ENCODE measurements at places on chromosomes 7 and 10.

GRCh38 chr10:86256690-86257315 lies 109.8 kb downstream of the GRID1 start:
- no peak for DNase-seq

- no peak for DNase-seq
These were observed 135.7 kb downstream of the SDK1 start for GRCh38 chr7:3436746-3437145.

- DNase-seq = no peak
These were observed 142.2 kb upstream of the VWC2 start for GRCh38 chr7:49631071-49631815.

GRCh38 chr10:54009672-54010071 lies 791.4 kb downstream of the PCDH15 start:
- no peak for DNase-seq

DNA sequence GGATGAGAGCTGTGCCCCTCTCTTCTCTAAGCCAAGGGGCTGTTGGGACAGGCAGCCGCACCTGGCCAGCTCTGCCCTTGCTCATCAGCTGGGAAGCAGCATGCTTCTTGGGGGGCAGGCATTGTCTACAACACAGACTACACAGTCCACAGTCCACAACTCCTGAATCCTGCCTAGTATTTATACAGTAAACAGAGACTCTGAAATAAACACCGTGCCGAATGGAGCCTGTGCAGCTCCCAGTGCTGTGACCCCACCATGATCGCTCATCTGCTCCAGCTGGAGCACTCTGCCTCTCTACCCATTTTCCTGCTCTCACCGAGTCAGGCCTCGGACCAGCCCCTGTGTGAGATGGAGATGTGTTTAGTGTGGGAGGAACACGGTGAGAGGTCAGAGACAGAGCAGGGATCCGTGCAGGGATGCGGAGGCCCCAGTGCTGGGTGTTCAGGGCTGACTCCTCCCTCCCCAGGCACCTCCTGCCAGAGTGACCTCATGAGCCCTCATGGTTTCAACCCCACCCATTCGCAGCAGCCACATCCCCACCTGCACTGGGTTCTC lies 608.0 kb downstream of the DNAJB6 start:
- DNase-seq = no peak

GRCh38 chr10:131641231-131641630 lies 259.6 kb upstream of the PPP2R2D start:
- no peak for DNase-seq

DNA sequence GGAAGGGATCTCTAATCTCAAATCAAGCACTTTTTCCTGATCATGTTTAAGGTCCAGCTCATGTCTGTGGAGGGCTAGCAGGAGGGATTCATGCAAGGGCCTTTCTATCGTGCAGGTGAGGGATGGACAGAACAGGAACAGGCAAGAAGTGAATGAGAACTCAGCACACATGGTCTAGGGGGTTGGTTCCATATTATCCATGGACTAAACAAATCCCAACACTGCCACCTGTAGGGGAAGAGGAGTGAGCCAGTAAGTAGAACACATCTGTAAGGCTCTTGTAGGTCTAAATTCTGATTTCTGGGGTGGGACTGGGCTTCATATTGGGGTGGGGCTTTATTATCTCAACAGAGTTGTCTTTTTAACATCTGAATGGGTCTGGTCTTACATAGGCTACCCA lies 138.0 kb upstream of the TARP start:
- DNase-seq = no peak

GRCh38 chr7:132466367-132466766 lies 109.9 kb downstream of the PLXNA4 start:
- no peak for DNase-seq

DNA sequence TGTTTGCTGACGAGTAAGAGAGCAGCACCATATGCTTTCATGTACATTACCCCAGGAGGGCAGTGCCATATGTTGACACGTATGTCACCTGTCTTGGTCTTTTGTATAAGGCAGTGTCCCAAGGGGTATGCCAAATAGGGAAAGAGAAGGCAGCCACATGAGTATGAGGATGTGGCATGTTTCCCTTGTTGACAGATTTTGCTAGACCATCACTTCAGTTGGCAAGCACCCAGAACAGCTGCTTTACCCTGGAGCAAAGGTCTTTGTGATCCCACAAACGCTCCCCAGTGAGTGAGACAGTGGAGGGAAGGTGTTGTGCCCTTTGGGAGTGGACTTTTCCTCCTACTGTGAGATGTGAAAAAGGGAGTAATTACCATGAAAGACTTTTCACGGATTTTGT lies 350.1 kb downstream of the ETV1 start:
- DNase-seq = no peak

- DNase-seq = no peak
These were observed 34.1 kb upstream of the SFRP5 start for GRCh38 chr10:97805949-97806348.

GRCh38 chr10:74728225-74728624 lies 98.2 kb upstream of the KAT6B start:
- no peak for DNase-seq

DNA sequence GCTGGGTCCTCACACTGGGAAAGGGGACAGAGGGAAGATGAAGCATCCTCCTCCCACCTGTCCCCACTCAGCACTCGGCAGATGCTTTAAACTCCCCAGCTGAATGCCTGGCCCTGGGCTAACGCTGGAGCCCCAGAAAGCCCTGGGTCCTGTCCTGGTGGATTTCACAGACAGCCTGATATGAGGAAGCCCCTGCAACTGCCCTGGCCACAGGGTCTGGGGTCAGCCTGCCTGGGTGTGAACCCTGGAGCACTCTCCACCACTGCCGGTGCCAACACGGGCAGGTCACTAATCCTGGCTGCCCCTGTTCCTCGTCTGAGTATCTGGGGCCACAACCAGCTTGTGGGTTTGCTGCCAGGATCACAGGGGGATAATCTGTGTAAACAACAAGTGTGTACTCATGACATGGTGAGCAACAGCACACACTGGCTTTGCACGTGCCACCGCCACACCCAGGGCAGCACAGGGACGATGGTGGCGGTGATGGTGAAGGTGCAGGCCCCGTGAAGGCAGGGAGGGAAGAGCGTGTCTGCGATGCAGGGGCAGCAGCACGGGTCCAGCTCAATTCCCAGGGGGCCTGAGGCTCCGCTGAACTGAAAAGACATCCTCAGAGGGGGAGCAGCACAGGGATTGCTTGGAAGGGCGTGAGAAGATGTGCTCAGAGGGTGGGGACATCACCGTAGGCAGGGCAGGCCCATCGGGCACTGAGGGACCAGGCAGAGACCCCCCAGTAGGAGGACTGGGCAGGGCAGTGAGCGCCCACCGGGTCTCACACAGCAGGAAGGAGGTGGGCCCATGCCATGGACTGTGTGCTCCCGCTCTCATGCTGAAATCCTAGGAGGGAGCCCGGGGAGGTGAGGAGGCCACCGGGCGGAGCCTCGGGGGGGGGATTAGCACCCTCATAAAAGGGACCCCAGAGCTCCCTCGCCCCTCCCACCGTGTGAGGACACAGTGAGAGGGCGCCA lies 238.7 kb downstream of the MAD1L1 start:
- DNase-seq = no peak

DNA sequence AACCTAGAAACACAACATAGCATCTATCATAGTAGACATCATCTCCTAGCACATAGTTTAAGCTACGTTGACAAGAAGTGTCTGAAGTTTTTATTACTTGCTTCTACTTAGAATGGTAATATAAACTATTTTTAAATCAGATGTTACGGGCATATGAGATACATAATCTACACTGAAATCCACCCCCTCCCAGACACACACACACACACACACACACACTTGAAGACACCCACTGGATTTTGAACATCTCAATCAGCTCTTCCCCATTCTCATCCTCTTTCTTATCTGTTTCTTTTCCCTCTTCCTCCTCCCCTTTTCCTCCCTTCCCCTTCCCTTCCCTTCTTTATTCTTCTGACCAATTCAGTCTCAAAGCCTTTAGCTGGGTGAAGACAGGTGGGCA lies 175.9 kb downstream of the PAXIP1 start:
- DNase-seq = no peak

- no peak for DNase-seq
These were observed 536.3 kb upstream of the MKI67 start for GRCh38 chr10:128662520-128662919.

GRCh38 chr10:44262551-44263251 lies 122.2 kb downstream of the CXCL12 start:
- DNase-seq = no peak

DNA sequence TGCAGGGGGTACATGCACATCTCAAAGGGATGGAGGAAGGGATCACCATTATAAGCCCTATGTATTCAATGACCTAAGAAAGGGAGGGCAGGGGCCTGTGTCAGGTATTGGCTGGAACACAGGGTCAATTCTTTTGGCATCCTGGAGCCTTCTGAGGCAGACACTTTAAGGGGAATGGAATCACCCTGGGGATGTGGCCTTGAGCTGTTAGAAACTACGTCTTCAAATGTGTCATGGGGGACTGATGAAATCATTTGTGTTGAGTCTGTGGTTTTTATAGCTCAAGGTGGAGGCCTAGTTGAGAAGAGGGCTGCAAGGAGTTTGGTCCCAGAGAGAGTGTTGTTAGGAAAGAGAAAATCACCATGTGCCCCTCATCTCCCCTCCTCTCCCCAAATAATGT lies 206.1 kb upstream of the CELF2 start:
- DNase-seq = no peak

DNA sequence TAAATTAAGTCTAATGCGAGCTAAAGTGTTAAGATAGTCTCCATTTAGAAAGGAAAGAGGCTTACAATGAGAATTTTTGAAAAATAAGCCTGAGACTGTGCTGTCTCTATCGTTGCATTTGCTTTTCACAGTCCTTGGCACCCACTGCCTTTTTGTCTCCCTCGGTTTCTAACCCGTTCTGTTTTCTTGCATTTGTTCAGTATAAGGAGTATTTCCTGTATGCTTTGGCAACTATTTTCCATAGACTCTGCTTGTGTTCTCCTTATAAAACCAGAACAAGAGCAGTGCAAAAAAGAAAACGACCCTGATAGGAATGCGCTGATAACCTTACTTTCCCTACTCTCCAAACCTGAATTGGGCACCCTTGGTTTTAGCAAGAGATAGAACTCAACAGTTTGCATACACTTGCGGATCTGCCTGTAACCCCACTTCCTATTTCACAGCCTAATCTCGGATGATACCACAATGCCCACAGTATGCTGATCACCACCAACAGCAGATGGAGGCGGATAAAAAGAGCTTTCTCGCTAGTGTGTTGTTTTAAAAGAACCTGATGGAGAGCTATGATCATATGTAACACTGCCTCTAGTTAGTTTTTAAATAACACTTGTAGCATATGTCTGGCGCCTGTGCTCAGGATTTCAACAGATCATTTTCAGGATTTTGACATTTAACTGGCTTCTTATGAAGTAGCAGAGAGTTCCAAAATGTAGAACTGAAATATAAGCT lies 1.6 kb upstream of the ARHGAP12 start:
- DNase-seq = no peak

GRCh38 chr7:37718585-37718984 lies 35.0 kb downstream of the GPR141 start:
- no peak for DNase-seq

- DNase-seq = no peak
These were observed 141.8 kb upstream of the GPR22 start for GRCh38 chr7:107327986-107328569.

Measured in NCI-H1105 (cell line).